Thymus (tissue), 14 donors: ENCODE measurements at places on chromosomes 11 and 22.

- DNase-seq: no peak
Observed at GRCh38 chr11:8011981-8012444, 24.9 kb downstream of the EIF3F start.

DNA sequence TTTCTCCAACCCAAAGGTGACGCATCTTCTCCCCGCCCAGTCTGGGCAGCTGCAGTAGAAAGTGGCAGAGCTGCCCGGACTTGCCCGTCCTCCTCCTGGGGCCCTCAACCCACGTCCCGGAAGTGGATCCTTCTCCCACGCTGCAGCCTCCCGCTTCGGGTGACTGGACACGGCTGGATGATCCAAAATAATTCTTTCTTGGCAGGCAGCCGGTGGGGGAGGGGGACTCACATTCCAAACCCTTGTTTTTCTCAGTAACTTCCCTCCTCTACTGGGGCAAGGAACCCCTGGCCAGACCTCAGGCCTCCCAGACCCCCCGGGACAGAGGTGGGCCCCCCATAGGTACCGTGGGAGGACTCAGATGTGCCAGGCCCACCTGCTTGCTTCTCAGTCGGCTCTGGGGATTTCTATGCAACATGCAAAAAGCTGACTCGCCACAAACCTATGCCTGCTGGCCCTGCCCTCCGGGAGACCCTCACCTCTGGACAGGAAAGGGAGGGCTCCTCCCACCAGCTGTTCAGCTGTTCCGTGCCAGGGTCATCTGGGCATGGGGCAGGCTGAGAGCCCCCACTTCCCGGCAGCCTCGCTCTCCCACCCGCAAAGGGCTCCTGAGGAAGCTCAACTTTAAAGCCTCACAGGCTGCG, 1.4 kb downstream of the PLXNB2 start:
- DNase-seq: no peak

- DNase-seq: no peak
Observed at GRCh38 chr11:116396331-116396730, 376.5 kb downstream of the BUD13 start.

DNA sequence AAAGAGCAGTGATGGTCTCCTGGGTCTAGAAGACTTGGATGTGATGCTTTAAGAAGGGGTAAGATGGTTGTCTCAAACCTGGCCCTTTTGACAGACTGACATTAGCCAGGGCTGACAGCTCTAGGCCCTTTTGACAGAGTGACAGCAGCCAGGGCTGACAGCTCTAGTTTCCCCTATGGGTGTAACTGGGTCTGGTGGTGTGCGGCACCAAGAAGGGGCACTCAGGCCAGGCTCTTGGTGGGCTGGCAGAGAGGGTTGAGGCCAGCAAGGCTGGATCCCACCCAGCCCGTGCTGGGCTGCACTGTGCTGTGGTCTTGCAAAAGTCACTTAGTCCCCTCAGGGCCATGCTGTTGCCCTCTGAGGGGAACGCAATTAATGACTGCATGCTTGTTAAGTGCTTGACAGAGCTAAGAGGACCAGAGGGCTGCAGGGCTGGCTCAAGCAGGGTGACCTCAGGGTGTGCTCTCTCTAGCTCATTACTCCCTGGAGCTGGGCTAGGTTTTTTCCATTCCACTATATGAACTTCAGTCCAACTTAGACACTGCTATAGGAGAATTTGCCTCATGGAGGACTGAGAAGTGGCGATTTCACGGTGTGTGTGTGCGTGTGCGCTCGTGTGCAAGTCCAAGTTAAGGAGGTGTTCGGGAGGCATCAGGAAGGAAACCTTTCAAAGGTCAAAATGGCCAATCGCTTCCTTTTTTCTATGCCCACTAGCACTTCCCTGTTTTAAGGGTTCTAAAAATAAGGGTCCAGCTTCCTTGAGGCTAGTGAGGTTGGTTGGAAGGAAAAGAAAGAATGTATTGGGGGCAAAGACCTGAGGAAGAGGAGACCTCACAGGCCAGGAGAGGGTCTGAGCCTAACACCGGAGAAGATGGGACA, 4.4 kb downstream of the UBASH3B start:
- no peak for DNase-seq

GRCh38 chr11:14506532-14506931, 6.9 kb upstream of the COPB1 start:
- no peak for DNase-seq

DNA sequence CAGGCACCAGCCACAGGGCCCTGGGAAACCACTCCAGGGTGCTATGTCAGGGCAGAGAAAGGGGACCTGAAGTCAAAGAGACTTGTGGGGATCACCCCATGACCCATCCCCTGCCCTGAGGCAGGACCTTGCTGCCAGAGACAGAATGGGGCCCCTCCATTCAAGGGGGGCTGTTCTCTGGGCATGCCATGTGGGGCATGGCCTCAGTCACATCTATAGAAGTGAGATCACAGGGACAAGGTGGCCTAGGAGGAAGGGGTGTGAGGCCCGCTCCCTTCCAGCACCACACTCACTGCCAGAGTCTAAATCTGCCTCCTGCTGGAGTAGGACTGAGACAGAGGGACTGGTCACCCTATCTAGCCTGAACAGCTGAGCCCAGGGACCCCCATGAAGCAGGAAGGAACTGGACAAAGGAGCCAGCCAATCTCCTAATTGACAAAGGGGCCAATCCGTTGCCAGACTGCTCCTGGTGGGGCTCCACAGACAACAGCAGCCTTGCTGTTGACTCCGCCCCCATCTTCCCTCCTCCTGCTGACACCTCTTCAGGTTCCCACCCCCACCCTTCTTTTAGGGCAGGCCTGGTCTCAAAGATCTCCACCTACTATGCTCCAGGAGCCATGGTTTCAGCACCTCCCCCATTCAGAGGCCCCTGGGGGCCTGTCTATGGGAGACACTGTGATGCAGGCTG, 26.0 kb downstream of the NEAT1 start:
- no peak for DNase-seq

- no peak for DNase-seq
Observed at GRCh38 chr11:10080138-10080537, 213.9 kb downstream of the SBF2 start.
